Renal pelvis (tissue), 12 donors: ENCODE measurements at places on chromosomes 4 and X.

- DNase-seq = no peak
Measured at GRCh38 chrX:75786290-75786689, 1.2 kb upstream of the MAGEE2 start.

- DNase-seq = no peak
Measured at GRCh38 chr4:133385161-133385954, 236.3 kb downstream of the PCDH10 start.

- no peak for DNase-seq
Measured at GRCh38 chr4:164204434-164204833, 549.5 kb upstream of the SMIM31 start.

DNA sequence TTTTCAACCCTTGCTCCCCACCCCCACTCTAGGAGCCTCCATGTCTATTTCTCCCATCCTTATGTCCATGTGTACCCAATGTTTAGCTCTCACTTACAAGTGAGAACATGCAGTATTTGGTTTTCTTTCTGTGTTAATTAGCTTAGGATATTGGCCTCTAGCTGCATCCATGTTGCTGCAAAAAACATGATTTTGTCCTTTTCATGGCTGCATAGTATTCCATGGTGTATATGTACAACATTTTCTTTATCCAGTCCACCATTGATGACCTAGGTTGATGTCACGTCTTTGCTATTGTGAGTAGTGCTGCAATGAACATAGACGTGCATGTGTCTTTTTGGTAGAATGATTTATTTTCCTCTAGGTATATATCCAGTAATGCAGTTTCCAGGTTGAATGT, 472.8 kb downstream of the ZNF674 start:
- DNase-seq = no peak

DNA sequence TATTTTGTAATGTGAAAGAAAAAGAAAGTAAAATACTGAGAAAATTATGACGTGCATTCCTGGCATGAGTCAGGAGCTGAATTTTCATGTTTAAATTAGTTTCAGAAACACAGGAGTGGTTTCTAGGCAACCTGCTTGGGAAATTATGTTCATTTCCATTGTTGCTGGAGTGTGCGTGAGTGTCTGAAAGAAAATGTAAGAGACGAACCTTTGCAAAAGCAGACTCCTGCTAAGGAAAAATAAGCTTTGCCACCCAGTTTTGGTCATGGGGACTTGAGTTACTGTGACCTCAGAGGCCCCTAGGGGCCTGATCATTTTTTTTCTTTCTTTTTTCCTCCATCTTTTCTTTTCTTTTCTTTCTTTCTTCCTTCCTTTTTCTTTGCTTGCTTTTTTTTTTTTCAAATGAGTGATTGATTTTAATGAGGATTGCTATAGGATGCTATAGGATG, 18.8 kb upstream of the CHRNA9 start:
- no peak for DNase-seq

- no peak for DNase-seq
Measured at GRCh38 chrX:140229191-140229590, 263.9 kb upstream of the CXorf66 start.

- DNase-seq = peak; percentile 76
Measured at GRCh38 chrX:72306851-72307645, 1.3 kb upstream of the CITED1 start.

DNA sequence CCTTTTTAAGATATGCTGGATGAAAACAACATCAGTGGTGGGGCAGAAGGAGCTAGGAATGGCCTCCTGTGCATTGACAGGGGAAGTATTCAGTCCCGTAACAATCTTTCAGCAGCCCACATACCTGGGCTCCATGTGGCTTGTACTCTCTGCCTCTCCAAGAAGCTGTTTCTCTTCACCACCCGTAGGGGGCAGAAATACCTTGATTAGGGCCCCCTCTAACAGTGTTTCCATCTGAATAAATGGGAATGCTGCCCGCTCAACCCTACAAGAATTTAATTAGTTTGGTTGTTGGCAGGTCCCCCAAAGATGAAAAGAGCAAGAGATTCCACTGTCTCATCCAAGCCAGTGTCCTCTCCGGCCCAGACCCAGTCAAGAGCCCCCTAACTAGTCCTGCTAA, 155.2 kb downstream of the SMIM20 start:
- no peak for DNase-seq

- peak; percentile 10 for DNase-seq
Measured at GRCh38 chr4:136861091-136861490, 671.2 kb downstream of the PCDH18 start.

DNA sequence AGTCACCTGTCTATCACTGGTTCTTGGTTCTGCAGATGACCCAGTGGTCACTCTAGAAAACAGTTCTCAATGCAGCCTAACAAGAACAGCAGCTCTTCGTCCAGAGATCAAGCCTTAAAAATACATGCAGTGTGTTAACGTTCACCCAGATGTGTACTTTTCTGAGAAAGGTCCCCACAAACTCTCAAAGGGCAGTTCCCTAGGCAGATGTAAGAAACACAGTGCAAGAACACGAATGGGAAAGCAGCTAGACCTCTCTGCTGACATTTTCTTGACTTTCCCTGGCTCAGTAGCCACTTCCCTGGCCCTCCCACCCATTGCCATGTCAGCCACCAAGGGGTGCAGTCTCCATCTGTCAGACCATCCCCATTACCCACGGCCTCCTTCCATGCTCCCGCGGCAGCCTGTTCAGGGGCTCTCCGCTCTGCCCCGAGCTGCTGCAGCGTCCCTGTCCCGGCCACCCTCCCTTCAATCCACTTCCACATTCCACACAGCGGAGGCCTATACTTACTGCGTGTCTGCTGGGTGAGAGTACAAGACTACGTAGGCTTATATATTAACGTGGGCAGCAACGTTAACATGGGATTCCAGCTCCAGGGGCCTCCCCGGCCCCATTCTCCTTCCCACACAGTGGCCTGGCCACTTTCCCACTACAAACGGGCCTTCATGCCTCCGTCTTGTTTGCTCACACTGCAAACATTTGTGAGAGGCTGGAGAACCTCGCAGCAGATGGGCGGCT, 34.3 kb downstream of the IRF2 start:
- DNase-seq = no peak

- DNase-seq = no peak
Measured at GRCh38 chrX:110173192-110174175, 144.4 kb downstream of the AMMECR1 start.

DNA sequence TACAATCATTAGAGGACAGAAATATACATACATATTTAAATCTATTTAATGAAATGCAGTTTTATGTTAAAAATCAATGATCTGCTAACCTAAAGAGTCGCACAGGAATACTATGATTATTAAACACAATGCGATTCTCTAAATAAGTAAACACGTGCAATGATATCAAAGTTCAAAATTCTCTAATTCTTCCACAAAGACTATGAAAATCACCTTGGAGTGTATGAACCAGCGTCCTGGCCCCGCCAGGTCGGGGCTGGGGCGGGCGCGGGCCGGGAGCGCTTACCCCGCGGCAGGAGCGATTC, 608 bp upstream of the FAM200B start:
- DNase-seq = no peak

DNA sequence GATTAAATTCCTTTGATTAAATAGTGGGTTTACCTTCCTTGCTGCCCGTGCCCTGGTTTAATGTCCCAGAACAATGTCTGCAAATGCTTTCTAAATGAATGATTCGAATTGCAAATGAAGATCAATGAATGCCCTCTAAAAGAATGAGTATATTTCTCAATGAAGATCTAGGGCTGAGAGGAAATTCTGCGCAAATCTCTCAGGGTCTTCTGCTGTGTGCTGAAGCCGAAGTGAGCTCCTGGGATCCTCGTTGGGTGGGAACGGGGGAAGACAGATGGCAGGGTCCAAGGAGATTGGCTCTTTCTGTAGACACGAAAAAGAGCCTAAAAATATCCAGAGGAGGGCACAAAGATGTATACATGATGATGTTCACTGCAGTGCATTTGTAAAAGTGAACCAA, 224.8 kb downstream of the STIM2 start:
- no peak for DNase-seq

- no peak for DNase-seq
Measured at GRCh38 chrX:145533534-145533933, 284.1 kb upstream of the SLITRK2 start.

GRCh38 chrX:153903991-153904957, at the start of gene AVPR2:
Gene AVPR2 (plus strand): TSS chrX:153904673. CDS start chrX:153905146, 473 bp downstream.
- no peak for DNase-seq

DNA sequence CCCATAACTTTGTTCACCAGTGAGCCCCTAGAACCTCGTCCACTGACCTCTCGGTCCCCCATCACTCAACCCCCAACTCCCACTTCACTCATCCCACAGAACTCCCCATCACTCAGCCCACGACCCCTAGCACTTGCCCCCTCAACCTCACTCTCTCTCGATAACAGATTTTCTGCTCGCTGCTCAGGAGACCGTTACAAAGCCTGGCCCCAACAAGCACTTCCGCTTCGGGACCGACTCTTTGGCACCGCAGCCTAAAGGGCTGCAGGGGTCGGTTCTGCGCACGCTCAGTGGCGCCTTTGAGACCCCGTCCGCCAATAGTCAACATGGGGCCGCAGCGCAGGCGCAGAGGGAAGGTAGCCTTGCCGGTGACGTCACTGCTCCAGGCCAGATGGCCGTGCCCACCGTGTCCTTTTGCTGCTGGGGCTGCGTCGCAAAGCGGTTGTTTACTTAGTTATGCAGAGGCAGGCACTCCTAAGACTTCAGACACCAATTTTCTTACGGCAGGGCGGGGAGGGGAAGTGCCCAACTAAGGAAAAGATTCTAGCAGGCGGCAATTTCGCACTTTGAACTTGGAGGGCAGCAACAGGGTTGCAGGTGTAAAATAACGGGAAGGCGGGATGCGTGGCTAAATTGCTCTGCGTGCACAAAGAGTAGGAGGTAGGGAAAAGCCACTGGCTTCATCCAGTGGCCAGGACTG, at the start of gene ZNF182:
ZNF182 (minus strand) TSS at position 232 of the 700 bp plus-strand sequence. CDS start 1,380 bp downstream, outside the sequence.
- peak; percentile 90 for DNase-seq

GRCh38 chr4:107603430-107603829, 116.6 kb downstream of the PAPSS1 start:
- DNase-seq = no peak

DNA sequence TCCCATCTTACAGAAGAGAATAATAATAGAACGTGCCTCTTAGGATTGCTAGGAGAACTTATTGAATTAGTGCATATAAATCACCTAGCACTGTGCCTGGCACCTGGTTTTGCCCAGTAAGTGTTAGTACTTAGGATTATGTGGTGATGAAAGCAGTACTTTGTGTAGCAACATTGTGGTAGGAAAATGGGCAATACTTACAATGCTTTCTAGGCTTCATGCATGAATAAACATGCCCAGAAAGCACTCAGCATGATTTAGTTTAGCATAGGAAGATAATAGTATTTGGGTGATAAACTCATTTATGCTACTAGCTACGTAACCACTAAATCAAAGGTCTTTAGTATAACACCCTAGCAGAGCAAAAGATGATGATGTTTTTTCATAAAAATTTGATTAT, 105.6 kb downstream of the NEUROG2 start:
- no peak for DNase-seq

DNA sequence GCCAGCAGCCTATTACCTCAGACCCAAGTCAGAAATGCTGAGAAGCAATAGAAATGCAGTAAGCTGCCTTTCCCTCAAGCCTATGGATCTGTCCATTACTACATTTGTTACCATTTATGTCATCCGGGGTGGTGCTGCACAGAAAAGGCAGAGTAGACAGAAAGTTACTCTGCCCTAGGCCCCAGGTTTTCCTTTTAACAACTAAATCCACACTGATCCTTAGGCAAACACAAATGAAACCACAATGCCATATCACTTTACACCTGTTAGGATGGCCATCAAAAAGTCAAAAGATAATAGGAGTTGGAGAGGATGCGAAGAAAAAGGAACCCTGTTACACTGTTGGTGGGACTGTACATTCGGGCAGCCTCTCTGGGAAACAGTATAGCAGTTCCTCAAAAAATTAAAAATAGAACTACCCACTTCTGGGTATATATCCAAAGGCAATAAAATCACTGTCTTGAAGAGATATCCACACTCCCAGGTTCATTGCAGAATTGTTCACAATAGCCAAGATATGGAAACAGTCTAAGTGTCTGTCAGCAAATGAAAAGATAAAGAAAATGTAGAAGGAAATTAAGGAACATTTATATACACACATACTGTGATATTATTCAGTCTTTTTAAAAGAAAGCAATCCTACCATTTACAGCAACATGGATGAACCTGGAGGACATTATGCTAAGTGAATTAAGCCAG, 186.3 kb downstream of the NWD2 start:
- DNase-seq = no peak

DNA sequence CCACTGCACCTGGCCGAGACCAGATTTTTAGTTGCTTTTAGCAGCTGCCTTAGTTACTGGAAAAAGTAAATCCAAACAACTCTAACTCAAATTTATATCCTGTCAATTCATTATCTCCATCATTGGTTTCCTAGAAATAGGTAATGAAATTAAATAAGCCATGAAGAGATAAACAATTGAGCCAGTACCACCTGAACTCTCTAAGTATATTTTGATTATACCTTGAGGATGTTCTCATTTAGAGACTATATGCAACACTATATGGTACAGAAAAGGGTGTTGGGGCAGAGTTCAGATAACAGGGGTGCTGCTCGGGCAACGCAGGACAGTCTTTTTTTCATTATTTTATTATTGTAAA, 35.0 kb downstream of the SAT1 start:
- no peak for DNase-seq

- no peak for DNase-seq
Measured at GRCh38 chr4:30768277-30768676, 48.1 kb downstream of the PCDH7 start.

- no peak for DNase-seq
Measured at GRCh38 chr4:161931089-161931488, 232.7 kb downstream of the FSTL5 start.

DNA sequence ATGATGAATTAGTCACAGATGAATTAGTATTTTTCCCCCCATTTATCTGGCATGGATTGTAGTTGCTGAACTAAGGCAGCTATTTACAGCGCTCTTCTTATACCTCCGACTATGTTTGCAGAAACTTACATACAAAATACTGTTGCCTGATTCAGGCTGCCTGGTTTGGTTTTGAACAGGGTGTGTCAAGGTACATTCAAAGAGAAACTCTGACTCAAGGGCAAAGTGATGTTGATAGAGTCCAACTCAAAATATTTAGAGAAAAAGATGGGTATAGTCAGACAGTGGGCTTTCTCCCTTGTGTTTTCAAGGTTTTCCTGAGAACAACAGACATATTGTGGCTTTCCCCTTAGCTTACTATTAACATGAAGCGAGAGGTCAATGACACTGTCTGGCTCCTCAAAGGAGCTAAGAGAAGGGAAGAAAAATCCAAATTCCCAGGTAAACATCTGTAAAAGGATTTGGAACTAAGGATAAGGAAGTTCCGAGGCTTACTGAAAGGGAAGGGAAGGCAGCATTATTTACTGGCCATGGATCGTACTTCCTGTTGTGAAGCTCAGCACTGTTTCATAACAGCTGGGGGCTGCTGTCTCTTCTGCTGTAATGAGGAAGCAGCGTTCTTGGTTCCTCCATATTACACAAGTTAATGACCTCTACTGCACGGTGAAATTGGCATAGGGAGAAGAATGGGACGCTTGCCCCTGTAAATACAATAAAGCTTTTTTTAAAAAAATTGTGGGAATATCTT, 30.9 kb downstream of the FAM9C start:
- DNase-seq = no peak
